HepG2 (cell line): ENCODE measurements at places on chromosomes 3 and 15.

DNA sequence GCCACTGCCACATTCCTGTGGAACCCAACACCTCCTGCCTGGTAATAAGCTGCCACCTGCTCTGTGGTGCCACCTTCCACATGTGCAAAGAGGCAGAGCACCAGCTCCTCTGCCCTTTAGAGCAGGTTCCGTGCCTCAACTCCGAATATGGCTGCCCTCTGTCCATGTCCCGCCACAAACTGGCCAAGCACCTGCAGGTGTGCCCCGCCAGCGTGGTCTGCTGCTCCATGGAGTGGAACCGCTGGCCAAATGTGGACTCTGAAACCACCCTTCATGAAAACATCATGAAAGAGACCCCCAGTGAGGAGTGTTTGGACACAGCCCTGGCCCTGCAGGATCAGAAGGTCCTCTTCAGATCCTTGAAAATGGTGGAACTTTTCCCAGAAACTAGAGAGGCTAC is 28.3 kb downstream of the FBXO40 start:
- no peak for DNase-seq

- DNase-seq = no peak
These were observed 13.7 kb downstream of the PXK start for GRCh38 chr3:58346368-58346767.

- DNase-seq = no peak
These were observed 66.4 kb upstream of the SNRPA1 start for GRCh38 chr15:101361418-101361817.

DNA sequence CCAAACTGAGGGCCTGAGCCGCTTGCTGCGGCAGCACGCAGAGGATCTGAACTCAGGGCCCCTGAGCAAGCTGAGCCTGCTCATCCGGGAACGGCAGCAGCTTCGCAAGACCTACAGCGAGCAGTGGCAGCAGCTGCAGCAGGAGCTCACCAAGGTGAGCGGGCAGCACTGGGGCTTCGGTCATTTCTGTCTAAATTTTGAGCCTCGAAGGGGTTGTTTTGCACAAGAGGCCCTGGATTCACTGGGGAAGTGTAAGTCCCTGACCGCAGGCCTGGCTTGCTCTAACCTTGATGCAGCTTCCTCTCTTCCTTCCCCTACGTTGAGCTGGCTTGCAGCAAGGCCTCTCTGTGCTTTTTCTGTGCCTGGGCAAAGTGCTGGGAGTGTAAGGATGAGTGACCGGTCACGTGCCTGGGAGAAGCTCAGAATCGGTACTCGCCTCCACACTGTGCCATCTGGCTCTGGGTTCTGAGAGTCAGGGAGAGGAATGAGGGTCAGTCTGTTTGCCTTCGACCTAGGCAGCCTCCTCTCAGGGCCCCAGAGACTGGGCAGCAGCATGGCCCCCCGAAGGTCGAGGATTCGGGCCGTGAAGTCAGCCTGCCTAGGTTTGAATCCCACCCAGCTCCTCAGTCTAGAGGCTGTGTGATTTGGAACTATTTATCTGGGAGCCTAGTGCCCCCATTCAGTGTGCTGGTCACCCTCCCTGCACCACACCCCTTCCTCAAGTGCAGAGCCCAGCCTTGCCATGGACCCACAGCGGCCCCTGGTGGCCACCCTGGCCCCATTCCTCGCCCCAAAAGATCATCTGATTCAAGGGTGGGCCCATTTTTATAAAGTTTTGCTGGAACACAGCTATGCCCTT is 1.4 kb downstream of the FES start:
- DNase-seq = no peak

DNA sequence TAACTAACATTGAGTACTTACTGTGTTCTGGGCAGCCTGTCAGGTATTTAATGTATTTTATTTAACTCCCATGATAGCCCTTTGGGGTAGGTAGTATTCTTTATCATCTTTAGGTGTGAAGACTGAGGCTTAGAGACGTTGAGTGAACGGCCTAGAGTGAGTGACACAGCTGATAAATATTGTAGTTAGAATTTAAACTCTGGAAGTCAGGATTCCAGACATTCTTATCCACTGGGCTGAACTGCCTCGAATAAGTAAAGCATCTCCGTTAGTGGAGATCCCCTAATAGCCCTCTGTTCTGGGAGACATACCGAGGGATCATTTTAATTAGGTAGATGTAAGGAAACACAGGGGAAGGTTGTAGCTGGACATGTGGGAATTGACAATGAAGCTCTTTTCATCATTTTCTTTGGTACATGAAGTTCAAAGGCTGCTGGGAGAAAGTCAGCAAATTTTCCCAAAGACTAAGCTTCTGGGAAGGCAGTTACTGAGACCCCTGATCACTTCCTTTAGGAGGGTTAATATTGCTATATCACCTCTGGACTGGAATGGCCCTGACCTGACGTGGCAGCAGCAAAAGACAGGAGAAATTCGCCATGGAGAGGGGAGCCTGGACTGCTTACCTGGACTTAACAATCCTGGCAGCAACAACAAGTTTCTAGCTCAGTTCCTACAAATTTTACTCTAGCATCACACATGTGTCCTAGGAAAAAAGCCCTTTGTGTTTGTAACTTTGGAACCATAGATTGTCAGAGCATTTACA is 11.7 kb upstream of the PDCD6IP start:
- DNase-seq = no peak

- no peak for DNase-seq
These were observed 31.7 kb downstream of the HGD start for GRCh38 chr3:120650311-120650710.

GRCh38 chr15:41774882-41775417 is 666 bp downstream of the MAPKBP1 start:
- DNase-seq = no peak

- no peak for DNase-seq
These were observed 70.2 kb upstream of the ABI3BP start for GRCh38 chr3:101063401-101063800.
